ENCODE measurements at places on chromosomes 4 and X.

GRCh38 chrX:75061701-75062100 lies 94.4 kb downstream of the ABCB7 start:
- no peak for DNase-seq

GRCh38 chr4:140004922-140005627 lies 148.9 kb downstream of the MAML3 start:
- no peak for DNase-seq

DNA sequence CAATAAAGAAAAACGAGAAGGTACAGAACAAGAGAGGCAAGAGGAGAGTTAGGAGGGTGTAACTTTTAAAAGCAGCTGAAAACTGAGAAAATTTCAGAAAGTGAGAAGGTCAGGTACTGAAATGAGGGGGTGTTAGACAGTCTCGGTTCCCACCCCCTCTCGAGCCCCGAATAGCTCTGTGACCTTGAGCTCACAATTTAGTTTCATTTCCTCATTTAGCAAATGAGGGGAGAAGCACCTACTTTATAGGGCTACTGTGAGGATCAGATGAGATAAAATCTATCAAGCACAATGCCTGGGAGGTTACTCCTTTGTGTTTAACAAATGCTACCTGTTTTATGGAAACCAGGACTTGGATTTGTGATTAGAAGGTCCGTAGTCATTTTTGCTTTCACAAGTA lies 4.9 kb downstream of the UGT8 start:
- no peak for DNase-seq

DNA sequence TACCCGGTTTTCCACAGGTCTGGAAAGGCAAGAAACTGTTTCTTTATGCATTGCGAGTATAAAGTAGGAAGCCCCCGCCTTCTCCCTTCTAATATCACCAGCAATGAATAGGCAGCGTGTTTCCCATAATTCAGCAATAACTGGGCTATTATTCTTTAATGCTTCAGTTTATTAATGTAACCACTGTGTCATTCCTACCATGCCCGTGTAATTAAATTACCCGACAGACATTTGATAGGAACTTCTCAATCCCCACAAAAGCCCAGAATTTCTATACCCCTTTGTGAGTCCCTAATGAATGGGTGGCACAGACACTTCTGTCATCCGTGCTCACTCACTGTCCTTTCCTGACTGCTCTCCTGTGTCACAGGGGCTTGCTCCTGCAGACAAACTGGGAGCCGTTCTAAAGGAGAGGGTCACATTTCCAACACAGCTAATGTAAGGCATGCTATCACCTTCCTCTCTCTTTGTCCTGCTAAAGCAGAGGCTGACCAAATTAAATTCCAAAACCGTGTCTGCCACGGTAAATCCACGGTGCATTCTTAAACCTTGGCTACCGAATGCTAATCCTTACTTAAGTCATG lies 108.5 kb upstream of the MID1 start:
- DNase-seq, result no peak

DNA sequence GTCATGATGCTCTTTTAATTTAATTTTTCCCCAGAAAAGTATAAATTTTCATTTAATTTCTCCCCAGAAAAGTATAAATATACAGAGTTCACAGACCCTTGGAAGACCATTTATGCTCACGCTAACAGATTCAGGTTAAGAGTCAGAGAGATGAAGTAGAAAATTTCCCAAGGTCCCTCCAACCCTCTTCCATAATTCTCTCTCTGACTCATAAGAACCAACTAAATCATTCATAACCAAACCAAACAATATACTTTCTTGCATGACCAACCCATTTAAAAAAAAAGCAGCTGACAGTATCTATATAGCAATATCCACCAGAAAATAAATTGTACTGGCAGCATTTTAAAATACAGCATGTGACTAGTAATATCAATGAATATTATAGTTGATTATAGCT lies 3.9 kb downstream of the KLHL8 start:
- no peak for DNase-seq

DNA sequence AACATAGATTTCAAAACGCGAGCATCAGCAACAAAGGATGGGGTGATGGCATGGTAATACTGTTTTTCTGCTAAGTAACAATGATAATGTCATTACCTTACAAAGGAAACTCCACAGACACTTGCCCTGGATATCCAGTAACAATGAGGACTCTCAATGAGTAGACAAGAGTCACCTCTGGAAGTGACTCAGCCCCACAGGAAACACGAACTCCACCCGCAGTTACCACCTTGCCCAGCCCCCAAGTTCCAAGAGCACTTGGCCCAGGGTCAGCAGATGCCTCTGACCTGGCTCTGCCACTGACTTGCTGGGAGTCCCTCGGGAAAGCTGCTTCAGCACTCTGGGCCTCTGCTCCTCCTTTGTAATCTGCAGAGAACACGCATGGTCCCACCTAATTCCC lies 110.3 kb upstream of the MAP3K15 start:
- peak; percentile 61 for DNase-seq

DNA sequence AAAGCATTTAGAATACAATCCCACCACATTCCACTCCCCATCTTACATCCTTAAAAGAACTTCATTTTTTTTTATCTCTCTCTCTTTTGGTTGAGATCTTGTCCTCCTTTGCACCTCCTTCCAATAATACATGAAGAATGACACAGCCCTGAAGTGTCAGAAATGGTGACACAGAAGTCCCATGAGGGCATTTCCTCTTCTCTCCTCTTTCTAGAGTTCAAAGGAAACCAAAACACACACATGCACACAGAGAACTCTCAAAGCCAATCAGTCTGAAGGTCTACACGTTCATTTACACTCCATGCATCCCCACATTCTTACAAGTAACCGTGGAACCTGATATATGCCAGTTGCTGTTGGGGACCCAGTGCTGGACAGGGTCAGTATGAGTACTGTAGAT lies 450.7 kb downstream of the HNRNPD start:
- DNase-seq, result no peak

- peak; percentile 71 for DNase-seq
Measured at GRCh38 chr4:185128272-185129119, 14.6 kb upstream of the SLC25A4 start.

DNA sequence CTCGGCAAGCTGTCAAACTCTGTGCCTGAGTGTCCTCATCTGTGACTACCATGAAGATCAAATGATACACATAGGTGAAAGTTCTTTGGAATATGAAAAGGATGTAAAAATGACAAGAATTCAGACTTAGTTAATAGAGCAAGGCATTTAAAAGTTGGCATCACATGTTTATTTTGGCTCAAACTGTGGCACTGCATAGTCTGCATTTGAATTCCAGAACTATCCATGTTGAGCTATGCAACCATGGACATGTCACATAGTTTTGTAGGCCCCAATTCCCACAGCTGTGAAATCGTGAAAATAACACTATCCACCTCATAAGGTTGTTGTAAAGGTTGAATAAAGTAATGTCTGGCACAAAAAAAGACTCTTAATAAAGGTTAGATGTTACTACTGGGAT lies 33.9 kb downstream of the AFF2 start:
- no peak for DNase-seq

DNA sequence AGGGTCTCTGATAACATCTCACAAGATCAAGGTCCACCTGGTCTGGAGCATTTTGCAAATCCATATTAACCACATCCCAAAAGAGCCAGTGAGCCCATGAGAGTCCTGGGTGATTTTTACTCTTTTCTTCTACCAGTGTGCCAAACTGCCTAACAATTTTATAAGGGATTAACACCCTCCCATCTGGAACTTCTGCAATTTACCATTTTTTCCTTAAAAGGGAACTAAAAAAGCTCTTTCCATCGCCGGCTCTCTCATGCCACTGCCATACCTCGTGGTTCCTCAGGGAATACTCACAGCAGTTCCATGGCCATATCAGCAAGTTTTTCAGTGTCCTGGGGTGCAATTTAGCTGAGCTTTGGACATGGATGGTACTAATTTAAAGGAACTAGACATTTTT lies 55.7 kb downstream of the SEPSECS start:
- DNase-seq, result no peak

DNA sequence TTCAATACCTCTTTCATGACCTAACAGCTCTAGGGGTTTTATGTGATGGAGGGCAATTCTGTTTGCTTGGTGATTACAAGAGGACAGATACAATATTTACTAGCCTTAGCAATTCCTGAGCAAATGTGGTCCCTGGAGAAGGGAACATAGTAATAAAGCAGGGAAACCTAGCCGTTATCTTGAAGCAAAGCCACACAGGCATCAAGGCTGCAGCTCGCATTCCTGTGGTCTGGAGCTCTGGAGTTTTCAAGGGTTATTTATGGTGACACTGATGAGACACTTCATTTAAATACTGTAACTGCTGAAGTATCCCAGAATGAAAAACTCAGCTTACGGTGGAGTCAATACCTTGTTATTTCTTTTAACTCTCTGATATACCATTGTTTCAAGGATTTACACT lies 66.8 kb downstream of the AFF2 start:
- no peak for DNase-seq

GRCh38 chrX:45348296-45348695 lies 147.6 kb upstream of the DIPK2B start:
- DNase-seq, result no peak

Measured in activated CD8-positive, alpha-beta memory T cell treated with anti-CD3 and anti-CD28 coated beads for 24 hours (primary cell).